ENCODE measurements at places on chromosomes 2 and 18. TPM values are rescaled to one million over a fixed set of nuclear protein-coding genes. Genes with fewer than 3 reads are reported as not detected.

DNA sequence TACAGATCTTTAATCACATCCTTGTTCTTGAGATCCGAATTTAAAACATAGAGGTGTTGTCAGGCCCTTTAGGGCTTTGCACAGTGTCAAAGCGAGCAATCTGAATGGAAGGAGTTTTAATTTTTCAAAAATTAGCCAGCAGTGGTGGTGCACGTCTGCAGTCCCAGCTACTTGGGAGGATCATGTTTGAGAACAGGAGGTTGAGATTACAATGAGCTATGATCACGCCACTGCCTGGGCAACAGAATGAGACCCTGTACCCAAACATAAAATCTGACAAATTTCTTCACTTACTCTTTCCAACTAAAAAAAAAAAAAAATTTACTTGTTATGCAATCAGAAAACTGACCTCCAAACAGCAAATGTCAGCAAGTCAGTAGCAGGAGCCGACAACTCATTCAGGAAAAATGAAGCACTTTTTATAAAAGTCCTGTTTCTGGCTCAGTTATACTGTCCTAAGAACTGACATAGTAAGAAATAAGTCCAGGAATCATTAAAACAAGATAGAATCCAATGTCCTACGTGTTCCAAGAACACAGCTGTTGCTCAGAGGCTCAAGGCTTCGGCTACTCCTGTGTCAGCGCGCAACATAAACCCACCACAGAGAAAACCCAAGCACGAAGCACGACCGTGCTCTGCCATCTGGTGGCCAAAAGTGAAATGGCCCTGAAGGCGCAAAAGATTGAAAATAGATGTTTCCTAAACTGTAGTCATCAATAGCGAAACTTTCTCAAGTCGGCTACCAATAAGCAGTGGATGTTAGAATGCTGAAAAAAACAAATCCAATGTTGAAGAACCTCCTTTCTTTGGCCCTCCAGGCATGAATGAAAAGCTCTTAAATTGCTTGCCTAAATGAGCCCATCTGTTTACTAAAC lies 138.1 kb downstream of the INO80D start:
- DNase-seq: peak; percentile 42

DNA sequence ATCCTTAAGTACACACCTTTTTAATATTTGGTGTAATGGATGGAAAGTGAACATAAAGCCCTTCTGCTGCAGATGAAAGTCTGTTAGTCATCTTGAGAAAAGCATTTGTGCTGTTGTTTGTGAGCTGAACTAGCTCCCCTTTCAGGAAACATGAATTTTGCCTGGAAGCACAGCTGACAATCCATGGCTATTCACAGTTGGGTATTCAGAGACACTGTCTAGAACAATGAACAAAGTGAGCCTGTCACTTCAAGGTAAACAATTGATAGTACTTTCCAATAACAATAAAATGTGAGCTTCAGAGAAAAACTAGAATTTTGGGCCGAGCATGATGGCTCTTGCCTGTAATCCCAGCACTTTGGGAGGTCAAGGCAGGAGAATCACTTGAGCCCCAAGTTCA lies 6.8 kb upstream of the EFHD1 start:
- DNase-seq: no peak

DNA sequence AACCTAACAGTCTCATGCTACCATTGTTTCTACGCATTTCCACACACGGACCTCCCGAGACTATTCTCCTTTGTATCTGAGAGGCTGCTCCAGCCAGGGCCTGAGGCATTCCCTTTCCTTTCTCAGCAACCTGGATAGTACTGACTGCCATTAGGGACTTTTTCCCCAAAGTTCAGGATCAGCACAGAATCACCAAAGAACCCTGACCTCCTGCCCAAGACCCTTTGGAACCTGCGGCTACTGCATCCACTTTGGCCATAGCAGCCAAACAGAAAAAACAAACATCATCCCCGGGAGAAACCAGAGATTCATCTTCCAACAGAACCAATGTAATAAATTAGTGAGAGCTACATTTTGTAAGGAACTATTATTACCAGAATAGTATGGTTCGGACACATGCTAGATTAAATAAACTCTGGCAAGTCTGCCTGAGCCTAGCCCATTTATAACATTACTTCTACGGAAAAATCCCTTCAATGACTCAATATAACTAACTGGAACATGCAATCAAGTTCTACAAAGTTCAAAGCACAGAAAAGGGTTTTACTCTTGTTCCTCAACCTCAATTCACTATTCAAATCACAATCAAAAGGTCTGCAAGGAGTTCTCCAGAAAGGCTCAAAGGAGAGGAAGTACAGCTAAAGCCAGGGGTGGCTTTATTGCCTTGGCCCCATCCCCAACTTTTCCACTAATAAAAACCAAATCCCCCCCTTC lies 51.8 kb downstream of the LPIN2 start:
- DNase-seq: no peak

GRCh38 chr18:8506251-8507049 lies 102.8 kb upstream of the RAB12 start:
- DNase-seq: no peak

DNA sequence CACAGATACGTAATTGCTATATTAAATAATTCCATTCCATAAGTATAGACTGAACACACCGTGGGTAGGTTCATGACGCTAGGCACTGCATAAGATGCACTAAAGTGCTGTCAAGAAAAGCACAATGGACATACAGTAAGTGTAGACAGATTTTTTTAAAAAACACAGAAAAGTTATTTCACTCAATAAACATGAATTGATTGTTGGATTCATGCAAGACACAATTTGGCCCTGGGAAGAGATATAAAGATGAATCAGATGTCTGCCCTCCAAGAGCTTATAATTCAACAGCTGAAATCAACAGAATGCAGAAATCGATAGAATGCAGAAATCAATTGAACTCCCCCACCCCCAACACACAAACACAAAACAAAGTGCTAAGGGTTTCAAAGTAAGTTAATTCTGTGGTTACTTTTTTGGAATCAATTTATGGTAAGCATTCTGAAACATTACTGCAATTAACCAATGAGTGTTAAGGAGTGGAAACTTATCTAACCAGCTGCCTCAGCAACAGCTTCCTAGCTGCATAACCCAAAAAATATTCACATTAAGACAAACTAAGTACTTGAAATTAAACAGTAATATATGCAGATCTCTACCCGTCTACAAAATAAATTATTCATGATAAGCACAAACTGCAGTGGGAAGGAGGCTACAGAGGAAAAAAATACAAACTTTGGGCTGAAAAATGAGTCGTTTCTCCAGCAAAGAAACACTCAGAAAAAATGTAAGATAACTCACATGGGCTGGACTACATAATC lies 1.6 kb downstream of the NBAS start:
- no peak for DNase-seq

GRCh38 chr2:102826904-102827303 lies 65.1 kb downstream of the TMEM182 start:
- DNase-seq: no peak

DNA sequence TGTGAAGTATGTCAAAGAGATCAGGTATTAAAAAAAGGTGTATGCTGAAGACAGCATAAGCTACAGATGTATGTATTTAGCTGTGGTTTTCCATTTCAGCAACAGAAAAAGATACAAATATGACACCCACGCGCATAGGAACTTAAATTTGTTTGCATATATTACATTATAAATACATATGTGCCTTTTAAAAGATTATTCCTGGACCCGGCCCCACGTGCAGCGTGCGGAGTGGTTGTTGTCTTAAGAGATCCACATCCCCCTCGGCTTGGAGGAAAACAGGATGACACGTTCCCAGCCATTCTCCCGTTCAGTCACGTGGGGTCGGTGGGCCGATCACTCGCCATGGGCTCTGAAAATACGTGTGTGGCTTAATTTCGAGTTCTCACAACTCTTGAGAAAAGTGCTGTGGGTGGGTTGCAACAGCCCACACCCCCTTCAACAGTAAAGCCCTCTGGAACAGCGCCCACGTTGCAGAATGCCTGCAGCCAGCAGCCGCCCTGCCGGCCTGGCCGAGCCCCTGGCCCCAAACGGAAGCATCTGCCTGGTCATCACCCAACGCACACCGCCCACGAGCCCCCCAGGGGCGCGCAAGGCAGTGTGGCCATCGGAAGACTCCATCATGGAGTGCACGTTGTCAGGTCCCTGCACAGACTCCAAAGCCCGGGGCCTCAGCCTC lies 18.6 kb upstream of the KCNG2 start:
- DNase-seq: no peak

DNA sequence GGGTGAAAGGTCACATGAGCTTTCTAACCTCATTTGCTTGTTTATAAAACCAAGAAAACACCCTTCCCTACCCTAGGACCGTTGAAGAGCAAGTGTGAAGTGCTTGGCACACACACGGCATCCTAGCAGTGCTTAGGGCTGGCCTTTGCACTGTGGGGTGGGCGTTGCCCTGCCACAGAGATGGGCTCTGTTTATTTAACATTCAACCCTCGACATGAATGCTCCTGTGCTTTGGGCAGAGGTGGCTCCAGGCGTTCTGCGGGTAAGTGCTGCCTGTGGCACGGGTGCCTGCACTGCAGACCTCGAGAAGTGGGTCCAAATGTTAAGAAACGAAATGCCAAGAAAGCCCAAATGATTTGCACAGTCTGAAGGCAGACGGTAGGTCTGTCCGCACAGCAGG lies 170.1 kb downstream of the FHOD3 start:
- DNase-seq: no peak

GRCh38 chr18:73199151-73199550 lies 331.4 kb upstream of the NETO1 start:
- DNase-seq: no peak

- no peak for DNase-seq
Measured at GRCh38 chr2:56291711-56292110, 107.9 kb downstream of the CCDC85A start.

DNA sequence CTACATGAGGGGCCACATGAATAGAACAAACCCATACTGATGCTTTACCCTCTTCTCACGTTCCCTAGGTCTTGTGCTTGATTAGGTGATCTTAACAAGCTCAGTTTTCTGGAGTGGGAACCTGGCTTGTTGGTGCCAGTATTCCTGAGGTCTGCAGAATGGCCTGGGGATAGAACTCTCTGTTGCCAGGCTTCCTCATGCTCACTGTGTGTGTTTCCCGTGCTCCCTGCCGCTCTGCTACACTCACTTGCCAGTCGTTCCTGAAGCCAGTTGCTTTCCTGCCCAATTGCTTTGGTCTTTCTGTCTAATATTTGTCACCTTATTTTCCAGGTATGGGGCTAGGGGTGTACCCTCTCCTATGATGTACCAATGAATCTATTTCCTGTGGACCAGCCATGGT lies 2111.5 kb upstream of the PIK3C3 start:
- DNase-seq: no peak

- DNase-seq: no peak
Measured at GRCh38 chr2:71962911-71963694, 184.6 kb downstream of the CYP26B1 start.

DNA sequence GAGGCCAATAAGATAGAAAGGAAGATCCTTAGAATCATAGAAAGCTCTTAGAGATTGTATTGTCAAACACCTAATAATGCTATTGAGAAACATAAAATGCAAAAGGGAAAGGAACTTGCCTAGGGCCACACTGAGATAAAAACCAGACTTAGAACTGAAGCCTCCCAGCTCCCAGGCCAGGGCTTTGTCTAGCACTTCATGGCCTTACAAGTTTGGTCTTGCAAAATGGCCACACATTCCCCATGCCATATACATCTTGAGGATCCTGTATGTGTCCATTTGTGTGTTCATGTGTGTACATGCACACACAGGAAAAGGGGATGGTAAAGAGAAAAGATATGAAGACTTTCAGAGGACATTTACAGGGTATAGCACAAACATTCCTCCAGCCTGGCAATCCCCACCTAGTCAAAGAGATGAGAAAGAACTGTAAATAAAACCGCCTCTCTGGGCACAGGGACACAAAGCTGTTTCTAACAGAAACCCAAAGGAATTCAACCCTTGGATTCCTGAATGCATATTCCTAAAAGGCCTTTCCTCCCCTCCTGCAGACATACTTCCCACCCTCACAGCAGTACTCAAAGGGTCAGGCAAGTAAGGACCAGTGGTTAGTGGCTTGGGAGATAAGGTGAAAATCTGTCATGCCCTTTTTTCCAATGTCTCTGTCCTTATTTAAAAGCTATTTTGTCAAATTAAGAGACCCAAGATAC lies 99.7 kb upstream of the KLHL29 start:
- DNase-seq: no peak

DNA sequence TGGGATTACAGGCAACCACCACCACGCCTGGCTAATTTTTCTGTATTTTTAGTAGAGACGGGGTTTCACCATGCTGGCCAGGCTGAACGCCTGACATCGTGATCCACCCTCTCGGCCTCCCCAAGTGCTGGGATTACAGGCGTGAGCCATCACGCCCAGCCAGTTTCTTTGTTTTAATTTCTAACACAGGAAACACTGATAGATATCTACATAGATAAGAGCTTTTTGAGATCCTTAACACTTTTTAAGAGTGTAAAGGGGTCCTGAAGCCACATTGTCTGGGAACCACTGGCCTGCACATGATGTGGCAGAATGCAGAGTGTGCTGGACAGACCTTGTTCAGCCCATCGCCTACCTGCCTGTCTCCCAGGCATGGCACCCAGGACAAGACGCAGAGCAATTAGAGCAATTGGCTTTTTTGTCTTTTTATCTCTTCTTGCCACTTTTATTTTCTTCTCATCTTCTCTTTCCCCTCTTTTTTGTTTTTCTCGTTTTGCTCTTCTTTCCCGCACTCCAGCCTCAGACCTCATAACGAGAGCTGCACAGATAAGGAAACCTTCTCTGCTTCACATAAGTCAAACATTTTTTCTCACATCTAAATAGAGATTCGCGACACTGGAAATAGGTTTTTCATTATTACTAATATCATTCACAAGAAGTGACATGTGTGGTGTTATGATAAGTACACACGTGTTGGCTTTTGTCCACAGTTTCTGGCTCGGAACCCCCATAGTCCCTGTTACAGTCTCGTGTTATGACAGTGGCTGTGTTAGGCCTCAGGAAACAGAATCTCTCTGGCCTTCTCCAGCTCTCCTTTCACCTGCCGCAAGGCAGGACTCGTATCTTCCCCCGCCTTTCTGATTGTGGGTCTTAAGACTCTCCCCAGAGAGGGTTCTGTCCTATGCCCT lies 25.2 kb upstream of the GPR55 start:
- DNase-seq: no peak

- no peak for DNase-seq
Measured at GRCh38 chr2:130341562-130342019, 1.1 kb upstream of the IMP4 start.

- no peak for DNase-seq
Measured at GRCh38 chr2:108971661-108972566, 17.1 kb downstream of the EDAR start.

GRCh38 chr2:54601339-54601738 lies 122.1 kb upstream of the EML6 start:
- no peak for DNase-seq

ATG9A gene
- polyA plus RNA-seq: 8.6 TPM

PIKFYVE gene
- 5.5 TPM for polyA plus RNA-seq

CPLX4 gene
- polyA plus RNA-seq: not detected

MERTK gene
- polyA plus RNA-seq: 0.27 TPM

LAMA1 gene
- polyA plus RNA-seq: not detected

ITGB6 gene
- polyA plus RNA-seq: not detected

GREB1 gene
- polyA plus RNA-seq: 0.41 TPM

SH3BP4 gene
- polyA plus RNA-seq: 3.5 TPM

DDX18 gene
- polyA plus RNA-seq: 32.2 TPM

UGT1A3 gene
- polyA plus RNA-seq: not detected

CDH19 gene
- not detected for polyA plus RNA-seq
